NCI-H2081 (cell line): ENCODE measurements at places on chromosomes 2 and 18.
A peak's percentile ranks its signal among the peaks of the same experiment; 100 is the strongest.

GRCh38 chr18:62101321-62101721 lies 85.5 kb downstream of the PIGN start:
- no peak for DNase-seq

GRCh38 chr2:129720360-129720759 lies 259.1 kb upstream of the RAB6C start:
- DNase-seq, result no peak

GRCh38 chr2:236121546-236121945 lies 46.6 kb downstream of the GBX2 start:
- DNase-seq, result no peak

DNA sequence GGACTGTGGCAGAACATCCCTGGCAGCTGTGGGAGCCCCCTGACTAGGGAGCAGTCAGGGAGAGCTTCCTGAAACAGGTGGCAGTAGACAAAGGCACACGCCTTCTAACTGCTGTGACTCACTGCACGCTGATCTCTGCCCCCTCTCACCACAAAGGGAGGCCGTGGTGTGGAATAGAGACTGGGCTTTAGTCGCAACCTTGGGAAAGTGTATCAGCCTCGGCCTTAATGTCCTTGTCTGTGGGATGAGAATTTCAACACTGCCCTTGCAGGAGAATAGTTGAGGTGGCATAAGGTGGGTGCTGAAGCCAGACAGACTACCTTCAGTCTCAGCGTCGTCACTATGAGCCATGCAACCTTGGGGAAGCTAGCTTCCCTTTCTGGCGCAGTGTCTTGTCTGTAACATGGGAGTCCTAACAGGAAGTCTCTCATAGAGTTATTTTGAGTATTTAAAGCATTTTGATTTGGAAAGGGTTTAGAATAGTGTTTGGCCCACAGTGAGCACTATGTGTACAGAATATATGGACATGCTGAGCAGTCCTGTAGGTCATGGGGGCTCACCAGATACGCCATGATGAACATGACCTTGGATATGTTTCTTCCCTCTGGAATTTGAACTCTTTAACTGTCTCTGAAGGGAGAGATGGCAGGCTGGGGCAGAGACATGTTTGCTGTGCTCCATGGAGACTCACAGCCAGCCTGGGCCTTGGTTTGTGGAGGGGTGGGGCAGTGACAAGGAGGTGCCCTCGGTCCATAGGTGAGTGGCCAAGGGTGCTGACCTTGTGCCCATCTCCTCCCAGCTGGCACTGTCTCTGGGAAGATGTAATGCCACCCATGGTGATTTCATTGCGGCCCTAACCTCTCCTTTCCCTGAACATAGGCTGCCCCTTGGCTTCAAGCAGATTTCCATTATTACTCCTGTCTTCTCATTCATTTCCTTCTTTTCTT lies 29.5 kb upstream of the SMAD7 start:
- no peak for DNase-seq

GRCh38 chr2:233563663-233564430 lies 2.7 kb downstream of the USP40 start:
- DNase-seq, result no peak

DNA sequence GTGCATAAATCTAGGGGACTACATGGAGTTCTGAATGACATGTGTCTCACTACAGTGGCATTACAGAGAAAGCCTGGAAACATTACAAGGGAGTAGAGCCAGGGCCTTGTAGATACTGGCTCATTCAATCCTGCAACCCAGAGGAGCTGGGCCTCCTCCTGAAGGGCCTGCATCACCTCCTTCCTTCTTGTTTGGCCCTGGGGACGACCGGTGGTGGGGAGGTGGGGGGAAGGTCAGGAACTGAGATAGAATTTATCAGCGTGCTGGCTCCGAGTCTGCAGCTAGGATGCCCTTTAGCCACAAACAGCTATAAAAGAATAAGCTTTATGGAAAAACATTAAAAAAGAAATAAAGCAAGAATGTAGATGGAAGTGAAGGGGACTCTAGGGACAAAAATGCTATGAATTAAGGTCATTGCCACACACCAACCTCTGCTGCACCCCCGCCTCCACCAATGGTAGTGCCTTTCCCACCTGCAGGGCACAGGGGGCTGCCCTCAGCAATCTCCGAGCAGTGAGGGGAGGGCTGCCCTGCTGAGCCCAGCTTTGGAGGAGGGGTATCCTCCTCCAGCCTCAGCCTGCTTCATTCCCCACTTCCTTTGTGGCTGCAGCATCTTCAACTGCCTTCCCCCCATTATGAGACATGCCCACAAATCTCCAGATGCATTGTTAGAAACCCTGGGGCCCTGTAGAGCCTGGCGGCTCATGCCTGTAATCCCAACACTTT lies 149.0 kb downstream of the MSH2 start:
- DNase-seq, result no peak

GRCh38 chr2:64420677-64421076 lies 33.3 kb upstream of the LGALSL start:
- DNase-seq, result no peak

DNA sequence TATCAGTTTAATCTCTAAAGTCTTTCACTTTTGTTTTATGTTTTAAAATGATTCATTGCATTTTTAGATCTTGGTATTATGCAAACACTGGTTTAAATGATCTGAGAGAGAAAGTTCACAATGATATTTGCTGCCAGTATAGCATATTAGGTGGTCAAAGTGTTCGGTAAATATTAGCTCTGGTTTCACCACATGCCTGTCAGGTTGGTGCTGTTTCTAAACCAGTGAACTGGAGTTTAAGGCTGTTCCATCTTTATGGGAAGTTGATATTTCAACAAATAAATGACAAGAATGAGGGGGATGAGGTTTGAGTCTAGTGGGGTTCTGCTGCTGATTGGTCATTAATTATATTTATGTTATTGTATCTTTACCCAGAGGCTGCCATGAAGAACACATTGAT lies 436.4 kb downstream of the DCDC2C start:
- DNase-seq, result peak; percentile 13

DNA sequence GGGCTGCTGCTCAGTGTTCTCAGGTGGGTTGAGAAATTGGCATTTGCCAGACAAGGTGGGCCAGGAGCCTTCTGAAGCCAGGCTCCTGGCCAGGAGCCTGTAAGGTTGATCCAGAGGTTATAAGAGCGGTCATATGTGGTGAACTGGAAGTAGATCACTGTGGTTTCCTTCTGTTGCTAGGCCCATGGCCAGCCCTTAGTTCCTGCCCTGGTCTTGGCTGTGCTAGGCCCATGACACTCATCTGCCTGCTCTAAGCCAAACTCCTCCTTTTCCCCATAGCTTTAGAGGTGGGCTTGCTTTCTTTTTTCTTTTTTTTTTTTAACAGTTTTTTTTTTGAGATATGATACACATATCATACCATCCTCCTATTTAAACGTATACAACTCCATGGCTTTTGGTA lies 5.0 kb upstream of the MGAT5 start:
- no peak for DNase-seq

DNA sequence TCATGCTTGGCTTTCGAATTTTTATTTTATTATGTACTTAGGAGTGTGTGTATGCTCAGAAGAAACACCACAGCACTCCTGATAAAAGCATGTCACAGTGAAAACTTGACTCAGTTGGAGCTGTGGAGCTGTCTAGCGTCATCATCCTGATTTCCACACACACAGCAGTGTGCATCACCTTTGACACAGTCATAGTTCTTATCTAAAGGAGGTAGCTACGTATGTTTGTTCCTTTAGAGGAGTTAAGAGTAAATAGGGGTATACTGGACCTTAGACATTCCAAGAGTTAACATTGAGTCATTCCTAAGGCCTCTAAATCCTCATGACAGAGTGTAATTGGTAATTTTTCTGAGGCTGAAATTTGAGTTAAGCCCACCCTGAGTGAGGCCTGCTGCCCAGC lies 96.9 kb downstream of the PHLPP1 start:
- no peak for DNase-seq

DNA sequence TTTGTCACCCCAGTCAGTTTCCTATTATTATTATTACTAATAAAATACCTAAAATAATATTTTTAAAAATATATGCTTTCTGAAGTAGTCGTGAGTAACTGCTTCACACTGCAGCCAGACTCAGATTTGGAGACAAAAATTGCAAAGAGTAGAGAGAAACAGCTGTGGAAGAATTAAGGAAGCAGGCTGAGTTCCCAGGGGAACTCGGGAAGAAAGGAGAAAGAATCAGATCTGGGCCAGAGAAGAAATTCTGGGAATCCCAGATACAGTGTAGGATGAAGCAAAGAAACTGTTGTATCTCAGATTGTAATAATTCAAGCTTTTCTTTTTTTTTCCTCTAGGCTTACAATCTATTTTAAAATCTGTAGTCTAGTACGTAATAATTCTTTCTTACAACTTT lies 182.3 kb downstream of the FTCDNL1 start:
- DNase-seq, result no peak

DNA sequence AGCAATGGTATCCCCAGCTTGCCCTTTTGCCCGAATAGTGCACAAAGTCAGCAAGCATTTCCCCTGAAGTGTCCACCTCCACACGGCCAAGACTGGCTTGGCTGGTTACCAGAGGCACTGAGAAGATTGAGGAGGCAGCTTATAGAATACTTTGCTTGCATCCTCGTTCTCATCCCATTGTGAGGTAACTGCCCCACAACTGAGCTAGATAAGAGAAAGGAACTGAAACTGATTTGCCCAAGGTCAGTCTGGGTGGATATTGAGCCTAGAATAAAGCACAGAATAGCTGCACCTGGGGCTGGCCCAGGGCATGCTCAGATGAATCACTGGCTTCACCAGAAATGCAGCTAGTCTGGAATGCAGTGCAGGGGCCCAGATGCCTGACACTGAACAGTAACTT lies 32.7 kb upstream of the MAP4K3 start:
- DNase-seq, result no peak

DNA sequence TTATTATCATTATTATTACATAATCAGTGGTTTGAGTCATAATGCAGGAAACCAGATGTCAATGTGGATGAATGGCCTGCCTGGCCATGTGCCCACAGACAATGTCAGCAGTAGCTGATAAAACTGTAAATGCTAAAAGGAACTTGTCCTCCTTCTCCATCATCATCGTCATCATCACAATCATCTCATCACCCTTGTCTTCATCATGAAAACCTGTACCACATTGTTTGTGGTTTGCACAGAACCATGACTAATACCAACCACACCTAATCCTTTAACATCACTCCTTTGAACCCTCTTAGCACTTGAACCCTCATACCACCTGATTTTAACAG lies 96.0 kb downstream of the HNMT start:
- peak; percentile 1 for DNase-seq

GRCh38 chr2:232890536-232890895 lies 20.5 kb downstream of the SNORC start:
- no peak for DNase-seq

- DNase-seq, result no peak
Observed at GRCh38 chr2:19864381-19864780, 37.4 kb downstream of the TTC32 start.

- DNase-seq, result peak; percentile 78
Observed at GRCh38 chr2:235746257-235746934, 252.6 kb downstream of the AGAP1 start.

GRCh38 chr2:36405183-36405582 lies 49.6 kb downstream of the CRIM1 start:
- no peak for DNase-seq

DNA sequence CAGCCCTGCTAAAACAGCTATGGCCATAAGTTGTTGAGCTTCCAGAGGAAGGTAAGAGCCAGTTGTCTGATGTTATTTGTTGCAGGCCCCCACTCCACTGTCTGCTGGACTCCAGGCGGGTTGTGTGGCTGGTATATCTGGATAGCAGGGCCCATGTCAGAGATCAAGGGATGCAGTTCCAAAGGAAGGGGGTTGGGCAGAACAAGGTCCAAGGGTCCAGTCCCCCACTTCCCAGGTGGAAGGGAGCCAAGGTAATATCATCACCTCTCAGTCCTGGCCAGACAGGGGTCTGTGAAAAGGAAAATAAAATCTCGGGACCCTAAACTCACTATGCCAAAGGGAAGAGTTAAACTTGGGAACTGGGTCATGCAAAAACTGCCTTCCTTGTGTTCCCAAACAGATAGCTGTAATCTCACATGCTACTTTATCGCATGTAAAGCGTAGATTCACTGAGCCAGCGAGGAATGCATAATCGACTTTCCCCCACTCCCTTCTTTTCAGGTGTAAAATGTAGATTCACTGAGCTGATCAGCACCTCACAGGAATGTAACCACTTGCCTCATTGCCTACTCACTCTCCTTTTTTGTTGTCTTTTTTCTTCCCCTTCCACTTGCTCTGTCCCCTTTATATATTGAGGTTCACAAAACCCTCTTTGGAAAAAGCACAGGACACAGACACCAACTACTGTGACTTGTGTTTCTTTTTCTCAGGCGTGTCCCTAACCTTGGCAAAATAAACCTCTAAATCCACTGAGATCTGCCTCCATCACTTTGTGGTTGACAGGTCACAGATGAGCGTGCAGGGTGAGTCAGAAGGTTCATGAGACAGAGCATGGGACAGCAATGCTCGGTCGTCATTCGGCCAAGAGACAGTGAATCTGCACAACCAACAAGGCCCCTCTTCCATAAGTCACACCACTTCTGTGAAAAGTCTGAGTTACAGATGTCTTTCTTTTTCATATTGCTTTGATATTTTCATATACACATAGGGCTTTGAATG lies 255.3 kb upstream of the SIX2 start:
- no peak for DNase-seq

GRCh38 chr2:146661473-146662096 lies 1183.2 kb upstream of the ACVR2A start:
- DNase-seq, result peak; percentile 51

- no peak for DNase-seq
Observed at GRCh38 chr18:68847219-68847837, 49.4 kb downstream of the CCDC102B start.

GRCh38 chr18:33014060-33014796 lies 241.4 kb upstream of the KLHL14 start:
- no peak for DNase-seq

DNA sequence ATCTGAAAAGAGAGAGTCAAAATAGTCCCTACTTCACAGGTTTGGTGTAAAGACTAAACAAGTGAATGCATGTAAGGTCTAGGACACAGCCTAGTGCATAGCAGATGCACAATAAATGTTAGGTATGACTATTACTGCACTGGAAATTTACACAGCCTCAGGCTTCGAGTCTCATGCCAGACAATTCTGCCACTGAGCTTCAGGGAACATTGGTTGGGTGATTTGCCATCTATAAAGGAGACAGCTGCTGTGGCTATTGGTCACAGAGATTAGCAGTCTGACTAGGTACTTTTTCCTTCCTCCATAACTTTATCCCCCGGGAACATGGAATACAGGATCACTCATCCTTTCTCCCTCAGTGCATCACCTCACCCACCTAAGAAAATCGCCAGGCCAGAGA lies 89.2 kb downstream of the FAM124B start:
- no peak for DNase-seq

- no peak for DNase-seq
Observed at GRCh38 chr2:227507963-227508362, 36.0 kb downstream of the AGFG1 start.

DNA sequence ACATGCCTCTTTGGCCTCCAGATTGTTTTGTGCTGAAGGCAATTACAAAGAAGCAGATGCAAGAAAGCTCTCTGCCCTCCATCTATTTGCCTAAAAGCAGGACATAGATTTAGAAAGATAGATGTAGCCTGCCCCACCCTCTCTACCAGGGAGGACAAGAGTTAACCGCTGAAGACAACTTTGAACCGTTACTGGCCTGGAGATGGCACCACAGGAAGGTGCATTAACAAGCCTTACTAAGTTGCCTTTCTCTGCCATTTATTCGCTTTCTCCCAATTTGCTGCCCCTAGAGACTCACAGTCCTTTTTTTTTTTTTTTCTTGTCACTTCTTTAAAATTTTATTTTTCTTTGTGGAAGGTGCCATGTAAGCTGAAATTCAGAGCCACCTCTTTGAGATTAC lies 28.8 kb upstream of the RMDN2 start:
- no peak for DNase-seq

GRCh38 chr2:16413285-16413684 lies 252.3 kb downstream of the CYRIA start:
- no peak for DNase-seq
